Activated naive CD4-positive, alpha-beta T cell treated with Interleukin-2 at 50 U/mL for 16 hours (primary cell): ENCODE measurements at places on chromosomes 1 and 21.
A peak's percentile ranks its signal among the peaks of the same experiment; 100 is the strongest.

DNA sequence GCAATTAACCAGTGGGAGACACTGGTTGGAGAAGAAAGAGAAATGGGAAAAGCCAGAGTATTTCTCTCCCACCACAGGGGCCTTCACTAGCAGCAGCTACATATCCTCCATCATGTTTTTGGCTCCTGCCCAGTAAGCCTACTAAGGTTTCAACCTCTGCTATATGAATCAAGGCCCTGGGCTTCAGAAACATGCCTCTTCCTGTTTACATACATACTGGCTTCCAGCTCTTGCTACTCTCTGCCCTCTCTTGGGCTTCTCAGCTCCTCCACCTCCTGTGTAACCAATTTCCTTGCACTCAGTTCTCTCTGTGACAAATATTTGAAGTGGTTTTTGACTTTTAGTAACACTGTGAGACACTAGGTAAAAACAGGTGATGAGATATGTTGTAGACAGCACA is 80.8 kb downstream of the LRRC7 start:
- DNase-seq: no peak

GRCh38 chr1:207186503-207186902 is 82.5 kb downstream of the C4BPA start:
- DNase-seq: no peak

- DNase-seq: no peak
These were observed 46.3 kb downstream of the MRPL37 start for GRCh38 chr1:54246116-54246721.

DNA sequence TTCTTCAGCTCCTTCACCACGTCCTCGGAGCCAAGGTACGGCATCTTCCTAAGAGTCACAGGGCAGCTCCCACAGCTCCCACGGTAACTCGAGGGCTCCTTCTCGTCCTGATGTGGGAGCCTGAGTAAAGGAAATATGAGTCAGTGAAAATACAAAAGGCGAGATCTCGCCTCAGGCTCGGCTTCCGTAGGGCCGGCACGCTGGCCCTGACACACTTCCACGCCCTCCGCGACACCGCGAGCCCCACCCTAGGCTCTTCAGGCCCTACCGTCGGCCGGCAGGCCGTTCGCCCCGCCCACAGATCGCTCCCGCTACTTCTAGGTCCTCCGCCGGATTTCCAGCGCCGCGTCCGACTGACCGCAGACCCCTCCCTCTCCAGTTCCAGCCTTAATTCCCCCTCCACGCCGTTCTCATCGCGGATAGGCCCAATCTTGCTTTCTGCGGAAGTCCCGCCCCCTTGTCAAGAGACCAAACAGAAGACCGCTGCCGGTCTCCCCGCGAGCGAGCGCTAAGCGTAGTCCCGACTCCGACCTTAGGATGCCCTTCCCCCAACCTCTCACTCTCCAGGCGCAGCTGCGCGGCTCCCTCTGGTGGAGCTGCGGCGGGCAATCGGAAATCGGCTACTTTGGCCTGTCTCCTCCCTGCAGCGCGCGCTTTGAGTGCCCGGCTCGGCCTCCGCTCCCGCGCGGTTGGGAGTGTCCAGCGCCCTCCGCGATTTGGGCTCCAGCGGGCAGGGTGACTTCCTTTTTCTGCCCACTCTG is at the start of the genes AP4B1 and DCLRE1B:
Gene AP4B1 (minus strand): TSS at position 126 of the 761 bp plus-strand sequence. CDS start 82 bp downstream, at position 44.
Gene DCLRE1B (plus strand): TSS at position 653 of the 761 bp plus-strand sequence. CDS start 261 bp downstream, outside the sequence.
- DNase-seq: peak; percentile 97

GRCh38 chr1:228267962-228268880 is 60.4 kb downstream of the OBSCN start:
- no peak for DNase-seq

- DNase-seq: peak; percentile 52
These were observed 3.4 kb upstream of the PEX10 start for GRCh38 chr1:2415801-2416208.

- no peak for DNase-seq
These were observed 88.4 kb upstream of the PDE4B start for GRCh38 chr1:65704318-65704717.

DNA sequence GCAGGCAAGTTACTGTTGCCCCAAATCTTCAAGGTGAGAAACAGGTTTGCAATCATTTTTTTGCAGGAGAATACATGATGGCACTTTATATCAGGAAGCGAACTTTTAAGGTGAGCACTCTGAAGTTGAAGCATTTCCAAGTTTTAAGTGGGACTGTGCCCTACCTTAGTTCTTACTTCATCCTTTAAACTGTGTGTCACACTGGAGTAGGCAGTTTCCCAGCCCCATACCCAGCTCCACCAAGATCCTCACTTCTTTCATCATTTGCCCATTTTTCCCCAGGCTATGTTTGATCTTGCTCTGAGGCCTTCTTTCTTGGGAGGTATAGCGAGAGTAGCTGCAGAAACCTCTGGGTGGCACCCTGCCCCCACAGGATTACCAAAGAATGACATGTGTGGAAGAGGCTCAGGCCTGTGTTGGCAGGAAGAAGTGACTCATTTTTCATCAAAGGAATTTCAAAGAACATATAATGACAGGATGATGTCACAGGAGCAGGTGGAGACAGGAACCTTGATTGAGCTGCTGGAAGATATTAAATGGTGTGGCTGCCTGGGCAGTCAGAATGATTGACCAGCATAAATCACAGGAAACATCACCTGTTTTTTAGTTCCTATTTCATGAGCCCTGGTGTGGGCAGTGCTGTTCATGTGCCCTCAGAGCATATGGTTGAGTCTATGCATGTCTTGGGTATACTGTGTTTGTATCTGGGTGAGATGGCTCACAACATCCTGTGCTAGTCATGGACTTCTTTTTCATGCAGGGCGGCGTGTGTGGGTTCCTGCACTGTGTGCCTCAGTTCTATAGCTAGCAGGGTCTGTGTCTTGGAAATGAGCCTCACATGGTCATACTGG is 20.8 kb upstream of the MACF1 start:
- peak; percentile 84 for DNase-seq

DNA sequence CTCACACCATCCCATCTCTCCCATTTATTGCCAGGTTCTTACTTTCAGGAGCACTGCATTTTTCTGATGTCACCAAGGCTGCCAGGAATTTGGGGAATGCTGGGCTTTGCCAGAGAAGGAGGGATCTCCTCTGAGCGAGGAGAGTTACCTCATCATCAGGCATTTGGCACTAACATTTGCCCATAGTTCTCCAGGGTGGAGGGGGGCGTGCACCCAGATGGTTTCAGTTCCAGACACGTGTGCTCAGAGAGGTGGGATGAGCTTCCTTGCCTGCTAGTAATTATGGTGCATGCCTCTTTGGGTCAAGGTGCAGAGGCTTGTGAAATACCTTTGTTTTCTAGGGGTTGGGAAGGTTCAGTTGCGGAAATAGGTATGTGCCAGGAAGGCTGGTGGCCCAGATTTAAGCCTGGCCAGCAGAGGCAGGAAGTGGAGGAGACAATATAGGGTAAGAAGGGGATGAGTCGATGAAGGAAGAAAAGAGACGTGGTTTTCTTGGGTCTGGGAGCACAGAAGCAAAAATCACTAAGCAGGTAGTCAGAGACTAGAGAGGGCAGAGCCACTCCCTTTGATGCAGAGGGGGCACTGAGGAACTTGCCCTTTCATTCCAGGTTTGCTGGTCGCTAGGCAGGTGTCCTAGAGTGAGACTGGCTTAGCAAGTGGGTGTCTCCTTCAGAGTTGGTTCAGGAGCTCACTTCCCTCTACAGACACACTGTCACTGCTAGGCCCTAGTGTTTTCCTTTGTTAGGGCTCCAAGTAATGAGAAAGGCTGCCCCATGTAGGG is 7.2 kb downstream of the TUFT1 start:
- no peak for DNase-seq

GRCh38 chr1:89545264-89546038 is 20.8 kb downstream of the LRRC8B start:
- DNase-seq: peak; percentile 50

- DNase-seq: no peak
These were observed 368.8 kb upstream of the C1orf174 start for GRCh38 chr1:4268889-4269284.

DNA sequence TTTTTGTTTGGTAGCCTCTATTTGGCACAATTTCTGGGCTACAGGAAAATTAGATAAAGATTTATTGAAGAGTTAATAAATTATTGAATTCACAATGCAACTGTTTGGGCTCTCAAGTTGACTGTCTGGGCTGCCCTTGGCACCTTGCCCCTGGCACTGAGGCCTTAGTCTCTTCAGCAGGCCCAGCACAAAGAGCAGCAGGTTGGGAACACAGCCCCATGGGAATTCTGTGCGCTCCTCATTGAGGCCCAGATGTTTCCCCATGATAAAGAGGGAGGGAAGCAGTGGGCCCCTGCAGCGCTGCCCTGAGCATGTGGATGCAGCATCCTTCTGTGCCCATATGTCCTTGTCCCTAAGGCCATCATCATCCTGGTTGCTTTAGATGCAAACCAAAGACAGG is 2.9 kb downstream of the CRNN start:
- no peak for DNase-seq

DNA sequence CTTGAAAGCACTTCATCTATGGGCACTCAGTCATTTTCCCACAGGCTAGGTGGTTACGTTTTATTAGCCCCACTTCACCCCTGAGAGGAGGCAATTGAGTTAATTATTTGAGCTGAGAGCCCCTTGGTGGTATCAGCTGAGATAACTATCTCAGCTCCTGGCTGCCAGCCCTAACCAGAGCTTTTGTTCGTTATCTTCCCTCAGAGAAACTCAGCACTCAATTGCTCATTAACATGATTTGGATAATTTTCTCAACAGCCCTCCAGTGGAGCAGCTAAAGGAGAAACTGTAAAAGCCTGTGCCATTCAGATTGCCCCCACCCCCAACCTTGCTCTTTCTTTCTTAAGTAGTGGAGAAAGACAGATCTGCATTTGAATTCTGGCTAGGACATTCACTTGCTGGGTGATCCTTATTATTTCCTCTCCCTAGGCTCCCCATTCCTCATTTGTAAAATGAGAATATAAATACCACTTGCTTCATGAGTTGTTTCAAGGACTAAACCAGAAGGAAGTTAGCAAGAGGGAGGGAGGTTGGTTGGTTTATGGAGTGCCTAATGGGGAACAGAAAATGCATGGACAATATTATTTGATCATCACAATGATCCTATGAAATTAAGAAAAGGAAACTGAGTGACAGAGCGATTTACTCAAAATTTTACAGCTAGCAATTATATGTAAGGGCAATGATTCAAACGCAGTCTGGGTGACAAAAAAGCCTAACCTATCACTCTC is 218.7 kb upstream of the FGGY start:
- DNase-seq: no peak

- no peak for DNase-seq
These were observed 168.9 kb upstream of the HMCN1 start for GRCh38 chr1:185565302-185565701.

GRCh38 chr1:109799445-109799844 is 35.7 kb upstream of the EPS8L3 start:
- no peak for DNase-seq

DNA sequence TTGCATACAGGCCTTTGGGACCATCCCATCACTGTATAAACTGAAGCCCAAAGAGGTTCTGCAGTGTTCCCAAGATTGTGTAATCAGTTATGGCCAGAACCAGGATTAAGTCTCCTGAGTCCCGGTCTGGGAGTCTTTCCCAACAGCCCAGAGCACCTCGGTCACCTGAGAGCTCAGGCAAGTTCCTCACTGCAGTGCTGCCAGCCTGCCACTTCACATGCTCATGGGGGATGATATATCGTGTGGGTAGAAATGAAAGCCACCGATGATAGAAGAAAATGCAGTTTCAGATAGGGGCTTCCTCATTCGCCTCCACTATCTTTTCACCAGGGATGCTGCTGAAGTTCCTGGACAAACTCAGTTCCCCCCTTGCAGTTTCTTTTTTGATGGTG is 30.4 kb downstream of the FHAD1 start:
- DNase-seq: no peak

GRCh38 chr21:37389456-37389855 is 22.9 kb downstream of the DYRK1A start:
- DNase-seq: no peak

DNA sequence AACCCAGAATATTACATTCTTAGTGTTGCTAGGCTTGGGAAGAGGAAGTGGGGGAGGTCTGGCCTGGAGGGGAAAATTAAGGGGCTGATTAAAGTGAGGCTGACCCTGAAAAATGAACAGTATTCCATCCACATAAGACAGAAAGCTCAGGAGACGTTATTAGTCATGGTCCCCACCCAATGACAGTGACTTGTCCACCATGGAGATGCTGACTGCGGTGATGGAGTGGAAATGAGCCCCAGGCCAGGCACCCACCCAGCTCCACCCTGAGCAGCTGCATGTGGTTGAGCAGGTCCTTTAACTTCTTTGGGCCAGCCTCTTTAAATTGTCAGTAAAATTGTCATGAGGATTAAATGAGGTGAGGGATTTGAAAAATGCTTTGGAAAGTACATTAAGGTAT is 1.4 kb upstream of the SPRR4 start:
- no peak for DNase-seq

DNA sequence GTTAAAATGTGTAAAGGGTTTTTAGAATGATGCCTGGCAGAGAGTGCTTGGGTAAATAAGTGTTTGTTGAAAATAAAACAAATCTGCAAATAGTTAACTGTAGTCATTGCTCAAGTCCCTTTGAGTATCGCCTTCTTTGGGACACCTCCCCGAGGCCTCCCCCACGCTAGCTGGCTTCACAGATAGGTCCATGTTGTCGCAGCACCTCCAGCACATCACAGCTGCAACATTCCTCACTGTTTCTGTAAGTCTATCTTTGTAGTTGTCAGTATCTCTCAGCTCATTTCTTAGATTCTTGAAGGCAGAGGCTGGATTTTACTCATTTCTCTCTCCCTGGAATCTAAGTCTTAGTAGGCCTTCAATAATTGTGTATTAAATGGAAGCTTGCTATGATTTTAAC is 1.6 kb upstream of the STUM start:
- no peak for DNase-seq

GRCh38 chr1:198123133-198123532 is 33.7 kb upstream of the NEK7 start:
- no peak for DNase-seq

DNA sequence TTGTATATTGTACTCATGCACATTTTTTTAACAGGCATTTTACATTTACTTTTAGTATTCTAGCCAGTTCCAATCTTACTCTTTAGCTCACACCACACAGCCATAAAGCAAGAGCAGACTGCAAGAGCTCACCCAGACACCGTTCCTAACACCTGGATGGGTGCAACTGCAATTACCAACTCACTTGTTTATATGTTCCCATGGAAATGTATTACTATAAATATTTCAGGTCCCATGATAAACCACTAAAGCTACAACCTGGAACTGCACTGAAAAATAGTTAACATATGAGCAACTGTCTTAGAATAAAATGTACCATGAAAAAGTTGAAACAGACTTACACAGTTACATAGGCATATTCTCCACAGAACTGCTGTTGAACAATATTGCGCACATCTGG is 30.8 kb downstream of the USP48 start:
- DNase-seq: no peak
